Tibial nerve (tissue), 4 donors: ENCODE measurements at places on chromosomes 2 and 18. TPM values are rescaled to one million over a fixed set of nuclear protein-coding genes. Genes with fewer than 3 reads are reported as not detected.

SPATA3 gene
- not detected for total RNA-seq

ABCA12 gene
- not detected for total RNA-seq

EIF2B4 gene
- 58.8 TPM for total RNA-seq

MEP1B gene
- total RNA-seq = not detected

NAPG gene
- total RNA-seq = 37.9 TPM

VWA3B gene
- 6.1 TPM for total RNA-seq

TMEM198 gene
- 1.6 TPM for total RNA-seq
